ENCODE measurements at places on chromosomes 3 and 15.

DNA sequence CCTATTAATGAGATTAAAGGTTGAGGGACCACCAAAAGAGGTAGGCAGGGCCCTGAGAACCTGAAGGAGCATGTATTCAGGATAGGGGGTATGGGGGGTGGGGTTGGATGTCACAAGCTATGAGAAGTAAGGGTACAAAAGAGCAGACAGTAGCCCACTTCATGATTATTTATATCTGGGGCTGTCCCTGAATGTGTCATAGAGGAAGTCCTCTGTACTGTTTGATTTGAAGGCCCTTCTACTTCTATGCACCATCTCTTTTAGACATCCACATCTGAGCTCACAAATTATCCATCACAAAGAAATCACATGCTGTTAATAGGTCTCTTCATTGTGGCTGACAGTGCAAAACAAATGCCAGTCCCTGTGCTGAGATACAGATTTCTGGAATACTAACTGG lies 68.6 kb downstream of the FHIT start:
- no peak for DNase-seq

GRCh38 chr3:5314897-5315296 lies 127.4 kb downstream of the EDEM1 start:
- DNase-seq: no peak

GRCh38 chr3:99848433-99848832 lies 30.8 kb downstream of the CMSS1 start:
- DNase-seq: no peak

GRCh38 chr15:76333309-76333708 lies 3.3 kb upstream of the ISL2 start:
- no peak for DNase-seq

DNA sequence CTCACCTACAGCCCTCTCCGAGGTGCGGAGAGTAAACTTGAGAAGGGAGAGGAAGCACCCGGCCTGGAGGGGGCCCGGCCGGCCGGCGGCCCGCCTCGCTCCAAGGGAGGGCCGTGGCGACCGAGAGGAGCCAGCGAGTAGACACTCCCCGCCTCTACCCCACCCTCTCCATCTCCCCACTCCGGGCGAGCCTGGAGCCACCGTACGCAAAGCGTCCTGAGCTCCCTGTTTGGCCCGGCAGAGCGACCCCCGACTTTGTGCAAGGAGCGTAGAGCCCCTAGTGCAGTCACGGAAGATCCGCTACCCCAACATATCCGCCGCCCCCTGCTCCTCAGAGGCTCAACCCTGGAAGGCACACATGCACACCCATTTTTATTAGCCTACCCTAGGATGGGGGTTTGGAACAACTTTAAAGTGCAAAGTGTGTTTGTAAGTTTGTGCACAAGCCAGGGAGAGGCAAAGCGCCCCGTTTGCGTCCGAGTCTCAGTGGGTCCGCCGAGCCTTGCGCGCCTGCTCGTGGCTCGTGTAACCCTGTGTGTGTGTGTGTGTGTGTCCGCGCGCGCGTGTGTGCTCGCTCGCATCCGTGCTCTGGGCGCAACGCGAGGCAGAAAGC lies 508 bp upstream of the SMAD6 start:
- no peak for DNase-seq

GRCh38 chr3:52290596-52291507 lies 3.2 kb downstream of the GLYCTK start:
- no peak for DNase-seq

DNA sequence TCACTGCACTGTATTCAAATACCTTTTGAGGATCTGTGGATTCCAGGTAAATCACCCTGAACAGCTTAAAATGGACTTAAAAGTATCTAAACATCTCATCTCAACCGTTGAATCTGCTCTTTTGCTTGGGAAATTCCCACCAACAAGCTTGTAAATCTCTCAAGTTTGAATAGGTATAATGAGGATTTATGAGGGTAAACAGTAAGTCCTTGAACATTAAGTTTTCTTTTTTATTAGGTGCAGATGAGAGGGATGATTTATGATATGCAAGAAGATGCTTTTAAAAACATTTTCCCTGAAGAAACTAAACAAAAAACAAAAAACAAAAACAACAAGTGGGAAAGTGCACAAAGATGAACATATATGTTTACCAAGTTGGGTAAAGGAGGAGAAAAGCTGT lies 290.6 kb downstream of the ROBO1 start:
- no peak for DNase-seq

- DNase-seq: no peak
These were observed 35.8 kb downstream of the SLCO3A1 start for GRCh38 chr15:91889111-91889815.

DNA sequence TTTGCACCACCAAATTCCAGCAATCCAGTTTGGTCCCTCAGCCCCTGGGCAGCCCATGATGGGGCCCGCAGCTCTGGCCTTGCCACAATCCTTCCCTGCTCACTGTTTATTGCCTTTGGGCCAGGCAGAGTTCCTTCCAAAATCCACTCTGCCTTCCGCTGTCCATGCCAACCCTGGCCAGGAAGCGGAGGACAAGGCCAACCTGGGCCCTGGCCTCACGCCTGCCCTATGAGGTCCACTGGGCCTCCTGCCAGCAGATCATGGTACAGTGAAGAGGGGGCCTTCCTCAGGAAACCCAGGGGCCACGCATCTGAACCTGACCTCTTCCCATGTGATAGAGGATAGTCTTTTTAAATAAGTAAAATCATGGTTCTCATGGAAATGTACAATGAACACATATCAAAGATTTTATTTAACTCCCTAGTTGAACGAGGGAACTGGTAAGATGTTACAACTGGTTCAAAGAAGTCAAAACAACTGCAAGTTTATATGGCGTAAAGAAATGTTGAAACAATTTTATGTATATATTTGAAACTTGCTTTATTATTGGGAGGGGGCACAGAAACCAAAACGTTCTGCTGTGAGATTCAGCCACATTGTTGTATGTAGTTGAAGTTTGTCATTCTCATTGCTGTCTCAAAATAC lies 95.8 kb upstream of the TNFAIP8L3 start:
- DNase-seq: no peak

DNA sequence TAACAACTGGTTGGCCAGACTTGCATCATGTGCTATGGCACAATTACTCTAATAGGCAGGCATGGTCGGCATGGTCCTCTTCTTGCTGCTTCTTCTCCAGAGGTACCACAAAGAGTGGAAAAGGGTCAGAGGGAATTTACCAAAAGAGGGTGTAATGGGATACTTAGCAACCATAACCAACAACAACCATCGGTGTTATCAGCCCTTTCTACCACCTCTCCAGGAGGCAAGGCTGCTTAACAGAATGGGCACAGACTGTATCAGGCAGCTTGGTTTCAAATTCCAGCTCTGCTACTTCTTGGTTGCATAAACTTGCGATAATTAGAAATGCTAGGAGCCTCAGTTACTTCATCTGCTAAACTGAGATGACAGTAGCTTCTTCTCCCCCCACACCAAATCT lies 284.6 kb upstream of the CRBN start:
- DNase-seq: no peak

GRCh38 chr15:83081256-83082014 lies 14.4 kb upstream of the BTBD1 start:
- DNase-seq: no peak
